ENCODE measurements at places on chromosomes 13 and 19.

DNA sequence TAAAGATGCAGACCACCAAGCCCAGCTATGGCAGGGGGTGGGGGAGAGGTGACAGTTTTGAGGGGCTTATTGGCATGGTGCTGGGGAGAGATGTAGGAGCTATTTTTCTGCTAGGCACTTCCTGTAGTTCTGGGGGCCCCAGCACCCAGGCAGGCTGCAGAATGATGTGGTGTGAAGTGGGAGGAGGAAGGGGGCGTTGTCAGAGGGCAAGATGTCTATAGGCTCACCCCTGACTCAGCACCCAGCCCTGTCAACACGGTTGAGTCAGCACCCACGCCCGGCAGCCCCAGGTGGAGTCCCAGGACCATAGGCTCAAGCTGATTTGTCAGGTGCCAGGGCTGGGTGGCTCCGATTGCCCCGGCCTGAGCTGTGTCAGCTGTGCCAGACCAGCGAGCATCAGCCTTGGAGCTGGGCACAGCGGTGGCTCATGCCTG is 5.8 kb downstream of the KLF2 start:
- DNase-seq: no peak

DNA sequence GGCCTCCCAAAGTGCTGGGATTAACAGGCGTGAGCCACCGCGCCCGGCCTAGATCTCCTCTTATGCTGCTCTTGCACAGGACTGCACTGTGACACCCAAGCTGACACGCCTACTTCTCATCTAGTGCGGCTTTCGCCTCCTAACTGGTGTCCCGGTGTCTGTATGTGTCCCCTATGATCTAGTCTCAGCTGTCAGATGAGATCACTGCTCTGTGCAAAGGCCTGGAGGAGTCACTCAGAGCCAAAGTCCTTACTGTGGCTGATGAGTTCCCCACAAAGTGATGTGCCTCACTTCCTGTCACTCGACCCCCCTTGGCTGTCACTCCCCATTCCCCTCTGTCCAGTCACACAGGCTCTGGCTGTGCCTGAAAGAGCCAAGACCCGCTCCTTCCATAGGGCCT is 2.5 kb downstream of the ZNF556 start:
- no peak for DNase-seq

GRCh38 chr13:46672338-46673090 is 119.5 kb downstream of the LRCH1 start:
- no peak for DNase-seq

DNA sequence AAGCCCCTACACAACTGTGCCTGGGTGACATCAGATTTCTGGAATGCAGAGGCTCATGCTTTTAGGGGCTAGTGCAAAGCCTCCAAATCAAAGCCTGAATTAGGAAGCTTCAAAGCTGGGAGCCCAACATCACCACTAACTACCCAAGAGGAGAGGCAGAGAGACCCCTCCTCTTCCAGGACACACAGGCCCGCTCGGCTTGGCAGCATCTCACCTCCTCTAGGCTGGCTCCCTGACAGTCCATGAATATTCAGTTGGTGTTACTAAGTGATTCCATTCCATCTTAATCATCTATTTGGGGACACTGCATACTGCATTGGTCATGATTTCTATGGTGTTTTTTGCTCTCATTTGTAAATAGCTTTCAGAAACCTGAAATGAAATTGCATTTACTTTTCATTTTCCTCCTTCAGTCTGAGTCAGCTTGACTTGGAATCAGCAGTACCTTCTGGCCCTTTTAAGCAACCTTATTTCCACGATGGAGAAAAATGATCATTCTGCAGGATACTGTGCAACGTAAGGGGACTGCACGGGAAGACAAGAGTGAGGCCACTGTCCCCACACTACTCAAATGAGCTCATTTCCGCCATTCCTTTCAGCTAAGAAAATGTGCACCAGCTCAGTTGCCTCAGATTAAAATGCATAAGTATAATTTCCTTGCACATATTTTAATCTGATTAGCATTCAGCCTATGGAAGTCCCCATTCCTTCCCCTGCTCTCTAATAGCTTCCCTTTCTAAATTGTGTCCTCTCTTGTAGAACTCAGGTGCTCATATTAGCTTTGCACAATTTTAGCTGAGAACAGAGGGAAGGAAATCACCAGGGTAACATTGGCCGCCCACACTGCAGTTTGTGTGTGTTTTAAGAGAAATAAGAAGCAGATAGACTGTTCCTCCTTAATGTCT is 219.9 kb downstream of the RFC3 start:
- no peak for DNase-seq

DNA sequence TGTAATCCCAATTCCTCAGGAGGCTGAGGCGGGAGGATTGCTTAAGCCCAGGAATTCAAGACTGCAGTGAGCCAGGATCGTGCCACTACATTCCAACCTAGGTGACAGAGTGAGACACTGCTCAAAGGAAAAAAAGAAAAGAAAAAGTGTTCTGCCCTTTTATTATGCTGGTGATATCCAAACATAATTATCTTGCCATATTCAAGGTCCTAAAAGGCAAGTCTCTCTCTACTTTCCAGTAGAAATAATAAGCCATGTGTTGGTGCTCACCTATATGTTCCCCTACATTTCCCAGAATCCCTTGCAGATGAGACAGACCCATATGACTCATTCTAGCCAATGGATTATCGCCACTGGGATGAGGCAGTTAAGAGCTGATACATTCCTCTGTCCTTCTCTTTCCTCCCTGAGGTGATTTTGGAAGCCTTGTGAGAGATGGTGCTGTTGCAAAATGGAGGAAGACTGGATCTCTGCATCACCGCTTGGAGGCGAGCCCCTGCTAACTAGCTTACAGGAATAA is 58.3 kb upstream of the MRI1 start:
- no peak for DNase-seq

- DNase-seq: no peak
Measured at GRCh38 chr19:15315101-15315500, 17.2 kb downstream of the BRD4 start.

DNA sequence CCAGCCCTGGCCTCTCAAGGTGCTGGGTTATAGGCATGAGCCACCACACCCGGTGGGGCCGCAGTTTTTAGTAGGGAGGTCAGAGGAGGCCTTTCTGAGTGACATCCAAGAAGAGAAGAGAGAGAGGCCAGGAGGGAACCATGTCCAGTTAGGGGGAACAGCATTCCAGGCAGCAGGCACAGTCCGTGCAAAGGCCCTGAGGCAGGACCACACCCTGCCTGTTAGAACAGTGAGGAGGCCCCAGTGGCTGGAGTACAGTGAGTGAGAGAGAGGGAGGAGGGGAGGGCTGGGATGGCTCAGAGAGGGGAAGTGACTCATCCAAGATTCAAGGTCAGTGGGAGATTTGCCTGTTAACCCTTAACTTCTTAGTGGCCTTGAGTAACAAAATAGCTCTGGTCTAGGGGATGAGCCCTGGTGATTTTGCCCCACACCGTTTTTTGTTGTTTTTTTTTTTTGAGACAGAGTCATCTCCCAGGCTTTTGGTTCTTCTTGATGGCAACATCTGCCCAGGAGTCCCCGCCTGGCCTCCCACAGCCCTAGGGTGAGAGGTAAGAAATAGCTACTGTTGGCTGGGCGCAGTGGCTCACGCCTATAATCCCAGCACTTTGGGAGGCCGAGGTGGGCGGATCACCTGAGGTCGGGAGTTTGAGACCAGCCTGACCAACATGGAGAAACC is 2.7 kb upstream of the PLIN3 start:
- DNase-seq: peak; percentile 82

GRCh38 chr13:98032168-98032567 is 78.7 kb downstream of the IPO5 start:
- DNase-seq: no peak

DNA sequence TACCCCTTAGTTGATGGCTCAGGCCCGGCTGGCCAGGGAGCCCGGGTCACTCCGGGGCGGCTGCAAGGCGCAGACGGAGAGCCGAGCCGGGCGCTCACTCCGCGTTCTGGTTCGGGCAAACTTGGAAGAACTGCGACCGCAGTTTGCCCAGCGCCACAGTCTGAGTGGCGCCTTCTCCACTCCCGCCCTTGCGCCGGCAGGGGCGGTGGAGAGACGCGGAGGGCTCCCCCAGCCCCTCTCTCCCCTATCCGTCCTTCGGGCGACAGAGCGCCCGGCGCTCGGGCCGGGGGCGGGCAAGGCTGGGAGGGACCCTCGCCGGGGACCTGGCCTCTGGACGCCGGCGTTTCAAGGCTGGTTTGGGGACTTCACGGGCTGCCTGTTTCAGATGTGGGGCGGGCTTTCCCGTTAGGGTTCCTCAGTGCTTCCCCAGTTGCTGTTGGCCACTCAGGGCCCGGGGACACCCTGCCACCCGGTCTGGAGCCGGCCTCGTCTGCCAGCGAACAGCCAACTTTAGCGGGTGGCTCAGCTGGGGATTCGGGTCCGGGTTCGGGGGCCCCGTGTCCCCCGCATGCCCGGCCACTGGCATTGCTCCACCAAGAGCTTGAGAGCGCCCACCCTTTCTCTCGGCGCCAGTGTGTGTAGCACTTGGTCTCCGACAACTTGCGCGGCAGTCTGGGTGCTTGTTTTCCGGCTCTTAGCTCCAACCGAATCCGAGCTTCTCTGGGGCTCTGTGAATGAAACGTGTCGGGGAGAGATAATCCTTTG is 1.5 kb downstream of the GPC6 start:
- DNase-seq: peak; percentile 77

- DNase-seq: no peak
Measured at GRCh38 chr13:39422845-39423565, 180.0 kb downstream of the LHFPL6 start.

DNA sequence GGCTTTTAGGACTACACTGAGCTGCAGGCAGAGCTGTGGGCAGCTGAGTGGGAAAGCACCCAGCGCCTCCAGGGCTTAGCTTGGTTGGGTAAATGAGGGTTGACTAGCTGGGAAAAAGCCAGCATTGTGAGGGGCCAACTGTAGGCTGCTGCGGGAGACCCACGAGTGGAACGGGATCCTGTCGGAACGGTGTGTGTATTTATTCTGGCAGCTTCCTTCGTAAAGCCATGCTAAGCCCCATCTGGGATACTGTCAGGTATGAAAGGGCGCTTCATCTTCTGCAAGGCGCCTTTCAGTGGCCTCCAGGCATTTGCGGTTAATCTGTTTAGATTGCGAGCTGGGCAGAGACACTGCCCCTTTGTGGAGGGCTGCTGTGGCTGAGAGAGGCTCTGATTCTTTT is 39.5 kb upstream of the CNMD start:
- DNase-seq: no peak

DNA sequence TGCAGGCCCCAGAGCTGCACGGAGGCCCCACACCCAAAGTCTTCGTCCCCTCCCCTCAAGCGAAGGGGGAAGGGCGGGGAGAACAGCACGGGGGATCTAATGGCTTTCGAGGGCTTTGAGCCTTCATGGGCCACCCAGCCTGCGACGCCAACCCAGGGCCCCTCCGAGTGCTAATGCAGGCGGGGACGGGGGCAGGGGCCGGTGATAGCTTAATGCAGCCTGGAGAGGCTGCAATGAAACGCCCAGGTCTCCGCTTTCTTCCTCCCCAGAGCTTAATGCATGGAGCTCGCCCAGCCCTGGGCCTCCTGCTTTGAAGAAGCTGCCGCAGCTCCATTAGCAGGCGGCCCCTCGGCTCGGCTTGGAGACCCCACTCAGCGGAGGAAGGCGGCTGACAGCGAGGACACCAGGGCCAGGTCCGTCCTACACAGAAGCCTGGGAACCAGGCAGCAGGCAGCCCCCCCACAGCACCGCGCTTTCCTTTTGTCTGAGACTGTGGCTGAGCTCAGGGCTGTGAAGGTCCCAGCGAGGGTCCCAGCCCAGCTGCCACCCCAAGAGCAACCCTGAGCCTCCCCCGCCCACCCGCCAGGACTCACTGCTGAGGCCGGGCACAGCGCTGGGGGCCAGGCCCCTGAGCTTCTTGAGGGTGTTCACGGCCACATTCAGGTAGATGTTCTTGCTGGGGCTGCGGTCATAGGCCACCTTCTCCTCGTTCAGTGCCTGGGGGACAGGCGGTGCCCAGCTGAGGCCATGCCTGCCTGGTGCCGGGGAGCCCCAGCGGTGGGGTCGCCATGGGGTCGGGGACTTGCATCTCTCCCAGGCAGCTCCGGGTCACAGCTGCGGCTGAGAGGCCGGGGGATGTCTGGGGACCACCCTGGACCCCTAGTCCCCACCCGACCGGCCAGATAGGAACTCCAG is 7.5 kb upstream of the ATP8B3 start:
- DNase-seq: no peak

DNA sequence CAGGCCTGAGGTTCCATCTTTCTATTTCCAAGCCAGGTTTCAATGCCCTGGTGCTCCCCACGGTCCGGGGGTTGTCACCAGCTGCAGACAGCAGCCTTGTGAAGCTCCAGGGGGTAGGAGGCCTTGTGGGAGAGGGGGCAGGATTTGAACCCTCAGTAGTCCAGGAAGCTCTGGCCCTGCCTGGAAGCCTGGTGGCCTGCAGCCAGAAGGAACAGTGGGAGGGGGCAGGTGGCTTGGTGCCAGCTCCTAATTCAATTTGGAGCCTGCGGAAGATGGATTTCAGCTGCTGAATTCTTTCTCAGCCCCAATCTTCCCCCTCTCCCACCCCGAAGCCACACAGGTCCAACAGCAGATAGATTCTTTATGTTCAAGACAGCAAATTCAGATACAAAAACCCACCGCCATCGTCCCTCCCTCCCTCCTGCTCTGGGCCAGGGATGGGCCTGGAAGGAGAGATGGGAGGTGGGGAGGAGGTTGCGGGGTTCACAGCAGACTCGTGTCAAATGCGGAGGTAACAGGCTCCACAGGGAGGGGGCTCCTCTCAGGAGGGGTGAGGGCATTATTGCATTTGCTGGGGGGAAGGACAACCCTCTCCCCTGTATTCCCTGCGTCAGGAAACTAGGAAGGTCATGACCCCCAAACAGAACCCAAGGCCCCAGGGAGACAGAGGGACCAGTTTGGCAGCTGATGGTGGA is 2.4 kb upstream of the PTGER1 start:
- no peak for DNase-seq

GRCh38 chr13:102317593-102317992 is 84.3 kb downstream of the FGF14 start:
- no peak for DNase-seq

- DNase-seq: no peak
Measured at GRCh38 chr13:40776681-40777165, 5.7 kb upstream of the MRPS31 start.

- no peak for DNase-seq
Measured at GRCh38 chr13:51175639-51176038, 46.6 kb upstream of the FAM124A start.

- DNase-seq: peak; percentile 83
Measured at GRCh38 chr19:50657712-50658440, 8.6 kb downstream of the C19orf81 start.

- no peak for DNase-seq
Measured at GRCh38 chr13:41956272-41956671, 4.6 kb downstream of the VWA8 start.

All from GM04503 (cell line).